NCI-H526 treated with DMSO at 0.1 percent for 48 hours (cell line): ENCODE measurements at places on chromosomes 16 and 17.

DNA sequence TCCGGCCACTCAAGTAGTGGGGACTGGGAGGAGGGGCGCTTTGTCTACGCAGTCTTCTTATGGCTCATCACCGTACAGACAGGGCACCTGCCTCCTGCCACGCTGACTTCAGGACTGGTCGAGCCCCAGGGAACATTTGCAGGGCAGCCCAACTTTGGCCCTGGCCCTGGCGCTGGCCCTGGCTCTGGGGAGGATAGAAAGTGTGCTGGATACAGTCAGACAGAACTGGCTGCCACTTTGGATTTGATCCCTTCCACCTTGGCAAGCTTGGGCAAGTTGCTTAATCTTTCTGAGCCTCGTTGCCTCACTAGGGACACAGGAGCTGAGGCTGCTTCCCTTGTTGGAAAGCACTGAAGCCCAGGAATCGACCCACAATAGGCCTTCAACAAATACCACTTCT, 13.6 kb downstream of the LGALS9 start:
- no peak for DNase-seq

GRCh38 chr16:29306201-29306600, 100.3 kb downstream of the NPIPB11 start:
- DNase-seq: no peak

GRCh38 chr17:79046916-79047280, 22.9 kb downstream of the C1QTNF1 start:
- DNase-seq: no peak

- no peak for DNase-seq
Measured at GRCh38 chr17:21183468-21183867, 30.5 kb downstream of the TMEM11 start.
